ENCODE measurements at places on chromosomes 4 and X.

DNA sequence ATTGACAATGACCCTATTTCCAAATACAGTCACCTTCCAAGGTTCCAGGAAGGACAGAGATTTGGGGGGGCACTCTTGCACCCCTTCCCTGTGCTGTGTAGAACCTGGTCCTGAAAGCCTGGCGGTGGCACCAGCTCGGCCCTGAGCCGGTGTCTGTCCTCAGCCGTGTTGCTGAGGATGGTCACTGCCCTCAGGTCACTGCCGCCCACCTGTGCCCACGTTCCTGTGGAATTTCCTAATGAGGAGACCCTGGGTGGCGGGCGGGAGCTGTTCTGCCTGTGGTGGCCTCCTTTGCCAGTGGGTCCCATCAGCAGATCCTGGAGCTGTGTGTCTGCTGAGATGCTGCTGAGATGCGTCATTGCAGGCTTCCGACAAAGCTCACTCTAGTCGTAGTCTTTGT lies 32.9 kb downstream of the NELFA start:
- no peak for DNase-seq

DNA sequence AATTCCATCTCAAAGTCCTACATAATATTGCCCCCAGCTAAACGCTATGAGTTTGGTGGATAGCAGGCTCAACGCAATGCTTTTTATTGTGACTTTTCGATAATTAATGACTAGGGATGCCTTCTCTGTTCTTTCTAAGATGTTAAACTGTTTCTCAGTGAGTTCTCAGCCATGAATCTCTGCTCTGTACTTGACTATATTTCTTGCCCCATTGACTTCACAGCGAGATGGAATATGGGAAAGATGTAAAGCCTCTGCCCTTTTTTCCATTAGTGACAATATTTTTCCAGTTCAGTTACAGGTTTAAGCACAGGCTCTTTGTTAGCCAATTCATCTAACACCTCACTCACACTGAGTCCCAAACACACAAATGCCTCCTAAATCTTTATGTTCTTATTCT lies 1022.0 kb downstream of the ADGRL3 start:
- DNase-seq = no peak

- no peak for DNase-seq
Measured at GRCh38 chrX:108156082-108156481, 64.5 kb downstream of the ATG4A start.

- DNase-seq = no peak
Measured at GRCh38 chr4:35250761-35251160, 993.6 kb downstream of the ARAP2 start.

- DNase-seq = no peak
Measured at GRCh38 chr4:185033950-185034349, 15.7 kb downstream of the HELT start.

DNA sequence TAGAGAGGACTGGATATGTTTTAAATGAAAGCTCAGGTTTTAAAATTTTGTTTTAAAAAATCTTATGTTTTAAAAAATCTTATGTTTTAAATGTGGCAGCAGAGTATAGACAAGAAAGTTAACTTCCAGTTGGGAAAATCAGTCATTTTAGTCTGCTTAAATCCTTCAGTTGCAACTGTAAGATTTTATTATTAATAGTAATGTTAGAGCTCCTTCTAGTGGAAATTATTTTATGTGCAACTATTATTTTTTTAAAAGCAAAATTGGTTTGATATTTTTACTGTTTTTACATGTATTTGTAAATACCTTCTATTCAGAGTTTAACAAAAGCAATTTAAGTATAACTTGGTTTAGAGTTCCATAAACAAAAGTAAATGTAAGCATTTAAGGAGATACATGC lies 8.5 kb upstream of the NUDT6 start:
- no peak for DNase-seq

DNA sequence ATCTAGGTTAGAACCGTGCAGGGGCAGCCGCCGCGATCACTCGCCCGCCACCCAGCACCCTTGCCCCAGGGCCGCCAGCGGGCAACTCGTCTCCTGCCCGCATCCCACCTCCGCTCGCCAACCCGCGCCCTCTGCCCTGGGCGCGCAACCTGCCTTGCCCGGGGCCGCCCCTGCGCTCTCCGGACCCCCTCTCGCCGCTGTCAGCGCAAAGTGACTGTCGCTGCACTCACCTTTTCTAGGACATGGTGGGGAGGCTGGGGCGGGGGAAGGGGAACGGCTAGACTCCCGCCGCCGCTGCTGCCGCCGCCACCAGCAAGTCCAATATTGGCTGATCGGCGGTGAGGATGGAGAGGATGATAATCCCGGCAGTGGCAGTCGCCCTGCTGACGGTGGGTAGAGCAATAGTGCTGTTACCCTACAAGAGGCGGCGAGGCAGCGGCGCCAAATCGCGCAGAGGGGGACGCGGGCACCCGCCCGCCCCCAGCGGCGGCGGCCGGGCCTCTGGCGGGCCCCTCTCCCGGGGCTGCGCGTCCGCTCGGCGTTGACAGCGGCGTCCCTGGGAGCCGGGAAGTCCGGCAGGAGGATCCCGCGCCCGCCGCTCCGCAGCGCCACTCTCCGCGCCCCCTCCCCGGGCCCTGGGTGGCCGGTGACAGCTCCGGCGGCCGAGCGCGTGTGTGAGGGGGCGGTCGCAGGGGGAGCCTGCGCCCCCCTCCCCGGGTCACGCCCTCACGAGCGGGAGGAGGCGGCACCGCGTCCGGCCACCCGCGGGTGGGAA lies 2.3 kb upstream of the NR3C2 start:
- no peak for DNase-seq

GRCh38 chrX:112841114-112841819 lies 636 bp upstream of the AMOT start:
- peak; percentile 75 for DNase-seq

DNA sequence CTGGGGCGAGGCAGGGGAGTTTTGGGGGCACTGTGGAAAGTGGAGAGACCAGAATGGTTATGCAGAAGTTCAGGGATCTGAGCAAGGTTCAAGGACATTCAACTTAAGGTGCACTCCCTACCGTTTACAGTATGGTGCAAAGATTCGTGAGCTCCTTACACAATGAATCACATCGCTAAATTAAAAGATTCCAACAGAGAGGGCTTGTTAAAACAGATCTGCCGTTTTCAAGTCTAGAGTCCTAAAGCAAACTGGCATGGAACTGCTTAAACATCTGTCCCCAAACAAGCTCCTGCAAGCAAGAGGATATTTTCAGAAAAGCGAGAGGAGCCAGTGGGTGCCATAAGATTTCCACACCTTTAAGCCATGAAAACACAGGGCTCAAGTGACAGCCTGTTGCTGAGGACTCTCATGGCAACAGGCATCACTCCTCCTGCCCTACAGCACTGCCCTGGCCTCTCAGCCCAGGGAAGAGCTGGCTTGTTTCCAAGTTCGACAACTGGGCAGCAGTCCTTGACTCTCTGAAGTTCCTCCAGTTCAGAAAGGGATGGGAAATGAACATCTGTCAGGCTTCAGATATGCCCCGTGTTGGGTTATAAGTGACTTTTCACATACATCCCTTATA lies 10.0 kb downstream of the FAM184B start:
- no peak for DNase-seq

GRCh38 chr4:57355101-57355665 lies 245.0 kb upstream of the IGFBP7 start:
- DNase-seq = no peak
